Smooth muscle cell of bladder (primary cell): ENCODE measurements at places on chromosomes 4 and X. TPM values are rescaled to one million over a fixed set of nuclear protein-coding genes. Genes with fewer than 3 reads are reported as not detected.

ARHGAP4 gene
- 1.1 and 1.3 TPM in 2 replicates for total RNA-seq

BGN gene
- total RNA-seq: 2.0 and 9.0 TPM in 2 replicates

UXT gene
- total RNA-seq: 143 and 152 TPM in 2 replicates

CTAG1B gene
- total RNA-seq: not detected in 2 replicates

SPIN2A gene
- 0.57 and 1.0 TPM in 2 replicates for total RNA-seq

CSAG3 gene
- not detected in 2 replicates for total RNA-seq

EMD gene
- 20.9 and 21.5 TPM in 2 replicates for total RNA-seq

TCP11X2 gene
- not detected in 2 replicates for total RNA-seq

EPGN gene
- 0.85 and 4.8 TPM in 2 replicates for total RNA-seq

NUDT6 gene
- total RNA-seq: 6.2 and 6.8 TPM in 2 replicates

FAM184B gene
- total RNA-seq: under 0.01 TPM in 1 of 2 replicates, not detected in the other
